ENCODE measurements at places on chromosomes 2 and 18.

- DNase-seq: no peak
Measured at GRCh38 chr2:137999273-137999672, 35.0 kb downstream of the HNMT start.

DNA sequence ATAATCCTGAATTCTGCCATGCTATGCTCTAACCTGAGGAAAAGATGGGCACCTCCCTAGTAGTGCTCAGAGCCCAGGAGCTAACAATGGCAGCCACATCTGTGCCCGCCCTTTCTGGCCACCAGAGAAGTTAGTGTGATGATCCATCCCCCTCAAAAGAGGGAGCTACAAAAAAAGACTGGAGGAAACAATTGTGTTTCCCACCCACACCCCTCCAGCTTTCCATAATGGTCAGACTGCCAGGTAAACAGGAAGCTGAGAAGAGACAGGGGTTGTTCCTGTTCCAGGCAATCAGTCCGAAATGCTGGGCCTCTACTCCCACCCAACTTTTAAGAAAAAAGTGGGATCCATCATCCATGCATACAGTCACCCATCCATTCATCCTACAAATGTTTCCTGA lies 3.2 kb downstream of the TBC1D8 start:
- no peak for DNase-seq

GRCh38 chr18:59708988-59709387 lies 11.8 kb upstream of the CCBE1 start:
- DNase-seq: no peak

DNA sequence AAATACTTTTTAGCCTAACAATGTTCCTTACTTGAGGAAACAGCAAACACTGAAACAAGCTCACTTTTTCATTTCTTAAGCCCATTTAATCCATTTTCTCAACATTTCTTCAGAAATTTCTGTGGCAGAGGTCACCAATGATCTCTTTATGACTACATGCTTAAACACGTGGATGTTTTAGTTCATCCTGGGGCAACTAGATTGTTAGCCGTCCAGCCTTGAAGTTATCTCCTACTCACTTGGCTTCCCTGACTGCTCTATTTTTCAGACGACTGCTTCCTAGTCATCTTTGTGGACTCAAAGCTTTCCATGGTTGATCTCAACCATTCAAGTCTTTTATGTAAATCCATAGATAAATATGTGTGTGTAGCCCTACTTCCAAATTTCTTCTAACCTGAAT lies 24.1 kb downstream of the CD302 start:
- DNase-seq: no peak

Data from fibroblast of lung (primary cell).